ENCODE measurements at places on chromosomes 2 and 18.
A peak's percentile ranks its signal among the peaks of the same experiment; 100 is the strongest.

DNA sequence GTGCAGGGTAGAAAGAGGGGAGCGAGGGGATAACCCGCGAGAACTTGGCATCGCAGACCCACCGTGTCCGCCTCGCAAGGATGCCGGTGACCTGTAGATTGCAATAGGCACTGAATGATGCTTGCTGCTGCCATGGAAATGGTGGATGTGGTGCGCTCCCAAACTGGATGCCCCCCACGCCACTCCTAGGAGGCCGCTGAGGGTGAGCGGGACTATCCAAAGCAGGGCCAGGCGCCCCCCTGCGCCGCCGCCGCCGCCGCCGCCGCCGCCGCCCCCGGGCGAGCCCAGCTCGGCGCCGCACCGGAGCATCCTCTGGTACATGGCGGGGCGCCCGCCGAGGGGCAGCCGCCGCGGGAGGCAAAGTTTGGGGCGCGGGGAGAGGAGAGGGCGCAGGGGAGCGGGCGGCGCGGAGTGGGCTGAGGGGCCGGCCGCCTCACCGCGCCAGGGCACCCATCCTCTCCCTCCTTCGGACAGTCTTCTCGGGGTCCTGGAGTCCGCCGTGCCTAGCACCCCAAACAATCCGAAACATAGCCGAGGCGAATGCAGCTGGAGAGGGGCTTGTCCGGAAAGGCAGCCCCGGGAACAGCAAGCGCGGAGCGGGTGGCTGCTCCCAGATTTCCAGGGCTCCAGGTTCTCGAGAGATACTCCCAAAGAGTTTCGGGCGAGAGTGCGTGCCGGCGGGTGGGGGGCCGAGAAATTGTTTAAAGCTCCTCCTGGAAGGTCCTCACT is 685.1 kb downstream of the NRXN1 start:
- no peak for DNase-seq

- DNase-seq: no peak
Observed at GRCh38 chr2:206739271-206739670, 21.1 kb upstream of the DYTN start.

DNA sequence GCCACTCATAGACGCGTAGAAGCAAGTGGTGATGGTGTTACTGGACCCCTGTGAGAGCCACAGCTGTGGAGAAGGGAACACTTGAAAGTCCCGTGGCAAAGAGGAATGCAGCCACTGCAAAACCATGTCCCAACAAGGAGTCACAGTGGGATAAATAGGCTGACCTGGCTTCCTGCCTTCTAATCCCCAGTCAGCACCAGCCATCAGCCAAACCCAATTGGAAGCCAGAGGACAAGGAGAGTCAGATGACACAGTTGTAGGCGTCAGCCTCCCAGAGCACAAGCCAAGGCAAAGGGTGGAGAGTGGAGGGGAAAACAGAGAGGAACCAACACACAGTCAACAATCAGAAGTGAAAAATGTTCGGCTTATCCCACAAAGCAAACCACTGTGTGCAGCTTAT is 5.5 kb upstream of the CYBRD1 start:
- no peak for DNase-seq

DNA sequence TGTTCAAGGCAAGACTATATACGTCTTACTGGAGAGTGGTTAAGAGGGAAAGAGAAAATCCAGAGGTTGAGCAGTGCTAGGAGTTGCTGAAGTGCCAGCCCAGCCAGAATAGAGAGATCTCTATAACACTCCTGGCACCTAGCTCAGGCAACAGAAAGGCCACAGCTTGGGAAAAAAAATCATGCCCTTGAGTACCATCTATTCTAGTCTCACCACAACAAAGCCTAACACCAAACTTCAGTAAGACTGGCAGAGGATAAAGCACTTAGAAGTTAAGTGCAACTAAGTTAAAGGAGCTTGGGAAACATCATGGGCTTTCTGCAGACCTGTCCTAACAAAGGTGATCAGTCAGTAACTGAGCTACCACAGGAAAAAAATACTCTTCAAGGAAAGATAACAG is 24.2 kb downstream of the INO80C start:
- no peak for DNase-seq

- DNase-seq: no peak
Observed at GRCh38 chr2:78455586-78455985, 569.9 kb upstream of the REG3G start.

DNA sequence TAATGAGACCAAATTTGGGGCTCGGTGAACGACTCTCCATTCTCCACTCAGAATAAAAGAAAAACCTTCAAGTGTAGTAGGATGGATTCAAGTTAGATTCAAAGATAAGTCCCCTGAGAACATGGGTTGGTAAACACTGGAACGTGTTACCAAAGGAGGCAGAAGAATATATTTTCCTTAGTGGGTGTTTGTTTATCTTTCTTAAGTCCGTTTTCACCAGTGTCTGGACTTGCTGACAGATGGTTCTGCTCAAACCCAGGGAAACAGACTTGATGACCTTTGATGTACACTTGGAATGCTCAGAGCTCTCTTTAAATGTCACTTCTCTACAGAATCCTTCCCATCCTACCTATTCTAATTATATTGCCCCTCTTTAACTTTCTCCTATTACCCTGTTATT is 310.3 kb upstream of the ZNF521 start:
- DNase-seq: peak; percentile 6

DNA sequence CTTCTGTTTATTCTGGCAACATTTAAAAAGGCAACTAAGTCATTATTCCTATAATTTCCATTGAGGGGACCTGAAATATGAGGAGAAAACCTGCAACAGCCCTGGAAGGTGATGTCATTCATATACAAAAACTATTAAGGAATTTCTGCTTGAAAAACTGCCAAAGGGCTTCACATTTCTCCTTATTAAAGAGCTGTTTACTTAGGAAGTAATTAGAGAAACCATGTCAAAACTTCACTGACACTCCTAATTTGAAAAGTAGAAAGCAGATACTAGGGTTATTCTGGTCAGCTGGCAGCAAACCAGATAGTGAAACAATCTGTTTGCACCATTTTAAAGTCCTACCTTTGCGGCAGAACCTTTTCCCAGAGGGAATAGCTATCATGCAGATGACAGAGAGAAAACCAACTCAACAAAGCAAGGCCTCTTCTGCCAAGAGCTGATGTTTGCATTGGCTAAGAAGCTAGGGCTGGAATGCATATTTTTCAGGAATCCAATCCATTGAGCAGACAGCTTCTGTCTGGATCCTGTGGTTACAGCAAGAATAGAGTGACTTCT is 592.2 kb upstream of the SYT4 start:
- no peak for DNase-seq

DNA sequence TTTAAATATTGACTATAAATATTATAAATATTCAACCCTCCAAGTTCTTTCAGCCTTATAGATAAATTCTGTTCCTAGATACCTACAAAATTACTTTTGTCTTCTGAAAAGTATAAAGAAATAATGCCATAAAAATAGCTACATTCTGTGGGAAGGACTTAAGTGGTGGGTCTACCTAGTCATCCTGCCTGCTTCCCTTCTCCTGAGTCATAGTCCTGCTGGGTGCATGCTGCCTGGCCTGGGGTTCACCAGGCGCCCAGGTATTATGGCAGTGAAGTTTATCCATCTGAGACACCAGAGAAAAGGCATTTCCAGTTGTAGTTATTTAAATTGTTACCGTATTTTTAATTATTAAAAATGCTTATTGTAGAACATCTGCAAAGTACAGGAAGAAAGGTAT is 167.5 kb downstream of the SLC39A10 start:
- no peak for DNase-seq

DNA sequence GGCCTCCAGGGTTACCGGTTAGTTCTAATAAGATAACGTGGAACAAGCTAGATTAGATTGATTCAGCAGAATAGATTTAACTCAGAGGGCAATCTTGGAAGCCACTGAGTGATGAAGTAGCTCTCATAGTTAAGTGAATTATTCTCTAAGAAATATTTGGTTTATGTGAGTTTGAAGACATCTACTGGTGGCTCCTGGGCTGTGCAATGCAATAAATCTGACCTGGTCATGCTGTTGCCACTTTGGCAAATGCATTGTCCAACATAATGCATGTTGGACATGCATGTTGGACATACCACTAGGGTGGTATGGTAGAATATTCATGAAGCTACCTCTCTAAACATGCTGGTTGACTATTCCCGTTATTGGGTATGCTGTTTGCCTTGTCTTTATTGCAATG is 493.7 kb upstream of the VRK2 start:
- DNase-seq: no peak

DNA sequence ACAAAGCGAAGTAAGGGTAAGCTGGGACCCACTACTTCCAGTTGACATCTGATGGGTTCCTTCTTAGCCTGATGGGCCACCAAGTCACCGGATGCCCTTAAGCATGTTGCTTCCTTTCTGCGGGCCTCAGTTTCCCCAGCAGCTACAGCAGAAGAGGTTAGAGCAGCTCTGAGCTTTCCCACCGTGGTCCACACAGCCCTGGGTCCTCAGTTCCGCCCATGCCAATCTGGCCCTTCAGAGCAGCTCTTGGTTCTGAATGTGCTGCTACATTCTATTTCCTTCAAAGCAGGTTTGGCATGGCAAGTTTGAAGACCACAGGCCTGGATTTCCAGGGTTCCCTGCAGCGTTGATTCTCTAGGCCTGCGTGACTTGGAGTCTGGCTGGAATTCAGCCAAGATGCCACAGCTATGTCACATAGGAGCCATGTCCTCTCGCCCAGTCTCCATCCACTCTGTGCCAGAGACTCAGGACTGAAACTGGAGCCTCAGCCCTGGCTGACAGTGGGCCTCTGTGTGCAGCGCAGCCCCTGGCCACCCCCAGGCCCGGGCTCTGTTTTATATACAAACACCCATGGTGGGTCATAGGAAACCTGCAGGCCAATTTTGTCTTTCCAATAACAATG is 79.6 kb downstream of the TFCP2L1 start:
- DNase-seq: no peak

- no peak for DNase-seq
Observed at GRCh38 chr2:12289120-12289802, 427.5 kb upstream of the TRIB2 start.

DNA sequence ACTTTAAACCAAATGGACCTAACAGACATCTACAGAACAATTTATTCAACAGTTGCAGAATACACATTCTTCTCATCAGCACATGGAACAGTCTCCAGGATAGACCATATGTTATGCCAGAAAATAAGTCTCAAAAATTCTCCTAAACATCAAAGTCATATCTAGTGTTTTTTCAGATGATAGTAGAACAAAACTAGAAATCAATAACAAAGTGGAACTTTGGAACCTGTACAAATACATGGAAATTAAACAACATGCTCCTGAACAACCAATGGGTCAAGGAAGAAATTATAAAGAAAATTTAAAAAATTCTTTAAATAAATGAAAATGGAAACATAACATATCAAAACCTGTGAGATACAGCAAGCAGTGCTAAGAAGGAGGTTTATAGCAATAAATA is 194.1 kb upstream of the SIX2 start:
- no peak for DNase-seq

DNA sequence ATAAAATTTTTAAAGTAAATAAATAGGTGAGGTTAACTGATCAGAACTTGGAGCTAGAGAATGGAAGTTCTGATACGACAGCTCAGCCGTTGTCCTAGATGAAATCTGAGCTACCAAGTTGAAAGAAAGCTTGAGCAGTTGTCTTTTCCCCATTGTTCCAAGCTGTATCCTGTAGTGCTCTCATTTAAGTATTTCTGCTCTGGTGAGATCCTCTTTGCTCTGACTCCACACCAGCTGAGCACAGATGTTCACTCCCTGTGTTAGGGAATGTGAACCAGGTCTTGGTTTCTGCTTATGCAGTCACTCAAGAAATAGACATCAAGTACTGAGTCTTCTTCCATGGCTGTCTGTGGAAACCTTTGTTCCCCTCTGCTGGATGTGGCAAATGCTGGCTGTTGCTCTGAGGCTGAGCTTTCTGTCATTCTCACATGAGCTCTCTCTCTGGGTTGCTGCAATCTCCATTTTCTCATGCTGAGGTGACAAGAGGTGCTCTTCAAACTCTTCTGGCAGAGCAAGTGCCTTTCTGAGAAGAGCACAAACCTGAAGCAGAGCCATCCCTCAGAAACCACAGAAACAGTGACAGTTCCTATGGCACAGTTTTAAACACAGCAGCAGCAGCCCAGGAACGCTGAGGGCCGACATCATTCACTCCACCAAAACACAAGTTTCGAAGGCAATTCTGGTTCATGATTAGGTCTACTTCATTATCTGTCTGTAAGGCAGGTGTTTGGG is 194.1 kb downstream of the SP3 start:
- no peak for DNase-seq

DNA sequence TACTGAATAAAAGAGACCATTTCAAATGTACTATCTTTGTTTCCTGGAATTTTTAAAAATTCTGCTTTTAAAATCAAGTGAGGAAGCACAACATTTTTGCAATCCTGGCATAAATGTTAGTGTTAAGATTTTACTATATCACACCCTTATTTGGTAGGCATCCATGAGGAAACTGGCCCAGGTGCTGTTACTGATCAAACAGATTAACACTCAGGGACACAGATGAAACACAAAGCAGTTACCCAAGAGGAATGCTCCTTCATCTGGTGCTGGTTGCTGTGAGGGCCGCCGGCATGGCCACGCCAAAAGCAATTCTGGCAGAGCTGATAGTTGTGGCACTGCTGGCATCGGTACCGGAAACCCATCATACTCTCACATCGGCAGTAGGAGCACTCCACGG is 96.8 kb downstream of the DTNB start:
- no peak for DNase-seq

GRCh38 chr2:133025004-133025403 is 355.0 kb upstream of the LYPD1 start:
- no peak for DNase-seq

DNA sequence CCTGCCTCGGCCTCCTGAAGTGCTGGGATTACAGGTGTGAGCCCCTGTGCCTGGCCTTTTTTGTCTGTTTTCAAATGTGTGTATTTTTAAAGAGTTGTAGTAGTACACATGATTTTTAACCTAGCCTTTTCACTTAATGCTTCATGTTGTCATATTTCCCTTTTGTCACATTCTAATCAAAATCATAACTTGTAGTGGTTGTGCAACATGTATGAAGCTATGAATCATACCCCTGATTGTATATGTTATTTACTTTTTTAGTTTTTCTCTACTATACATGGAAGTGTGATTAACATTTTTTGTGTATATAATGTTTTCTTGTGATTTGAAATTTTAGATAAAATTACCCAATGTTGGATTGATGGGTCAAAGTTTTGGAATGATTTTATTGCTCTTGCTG is 8.5 kb downstream of the GEN1 start:
- no peak for DNase-seq

- no peak for DNase-seq
Observed at GRCh38 chr2:169116327-169116726, 47.0 kb downstream of the DHRS9 start.

- no peak for DNase-seq
Observed at GRCh38 chr18:79695269-79695668, 15.7 kb downstream of the CTDP1 start.

- DNase-seq: no peak
Observed at GRCh38 chr2:239326831-239327535, 73.8 kb downstream of the HDAC4 start.

Data from AG04450 (cell line).